ENCODE measurements at places on chromosomes 3 and 15.

GRCh38 chr3:100096866-100097265 lies 17.4 kb downstream of the FILIP1L start:
- no peak for DNase-seq

DNA sequence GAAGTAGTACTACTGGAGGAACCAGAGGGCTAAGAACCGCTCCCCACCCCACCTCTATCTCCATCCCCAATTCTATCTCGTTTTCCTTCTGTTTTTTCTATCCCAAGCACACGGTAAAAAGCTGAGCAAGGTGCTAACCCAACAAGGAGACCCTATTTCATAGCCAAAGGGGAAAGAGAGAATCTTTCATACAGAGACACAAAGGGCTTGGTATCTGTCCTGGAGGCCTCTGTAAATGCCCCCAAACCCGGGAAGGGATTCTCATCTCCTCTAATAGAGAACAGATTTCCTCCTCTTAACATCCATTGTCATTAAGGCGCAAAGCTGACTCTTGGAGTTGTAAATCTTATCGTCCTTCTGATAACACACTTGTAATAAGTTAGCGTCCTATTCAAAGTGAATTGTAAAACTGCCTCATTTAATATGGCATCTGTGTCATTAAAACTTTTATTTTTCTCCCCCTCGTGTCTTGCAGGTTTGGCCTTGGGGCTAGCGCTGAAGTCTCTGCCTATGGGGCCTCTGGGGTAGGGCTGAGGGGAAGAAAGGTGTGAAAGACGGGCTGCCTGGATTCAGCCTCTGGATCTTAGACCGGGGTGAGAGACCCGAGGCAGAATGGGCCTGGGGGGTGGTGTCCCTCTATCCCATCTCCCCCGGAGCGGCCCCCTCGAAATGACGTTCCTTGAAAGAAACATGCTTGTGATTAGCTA lies 12.1 kb downstream of the NR2F2 start:
- DNase-seq: no peak

GRCh38 chr3:186220365-186220764 lies 111.5 kb upstream of the ETV5 start:
- DNase-seq: no peak

DNA sequence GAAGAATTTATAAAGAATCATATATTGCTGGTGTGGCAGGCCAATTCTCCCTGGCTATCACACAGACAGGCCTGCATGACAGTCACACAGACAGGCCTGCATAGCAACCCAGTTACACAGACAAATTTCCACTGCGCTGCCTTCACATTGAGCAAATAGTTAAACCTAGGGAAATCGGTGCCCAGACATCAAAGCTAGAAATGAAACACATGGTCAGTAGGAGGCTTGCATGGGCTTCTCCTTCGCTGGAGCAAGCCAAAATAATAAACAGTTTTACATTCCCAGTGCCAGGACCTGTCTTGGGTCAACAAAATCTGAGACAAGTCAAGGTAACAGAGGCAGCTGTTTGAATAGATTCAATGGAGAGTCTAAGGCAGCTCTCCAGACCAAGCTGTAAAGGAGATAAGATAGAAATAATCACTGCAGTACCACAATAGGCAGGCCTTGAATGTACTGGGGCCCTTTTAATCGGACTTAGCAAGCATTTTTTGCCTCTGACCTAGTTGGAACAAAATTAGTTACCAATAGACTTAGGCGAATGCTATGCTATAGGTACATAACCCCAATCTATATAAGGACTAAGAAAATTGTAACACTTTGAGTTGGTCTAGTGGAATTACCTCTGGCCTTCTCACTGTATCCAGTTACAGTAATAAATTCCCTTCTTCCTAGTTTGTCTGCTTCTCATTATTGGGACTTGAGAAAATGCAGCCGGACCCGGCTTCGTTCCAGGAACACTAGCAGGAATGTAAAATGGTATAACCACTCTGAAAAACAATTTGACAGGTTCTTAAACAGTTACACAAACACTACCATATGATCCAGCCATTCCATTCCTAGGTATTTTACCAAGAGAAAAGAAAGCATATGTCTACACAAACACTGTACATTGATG lies 274.7 kb upstream of the UBE2E2 start:
- no peak for DNase-seq

- no peak for DNase-seq
Observed at GRCh38 chr3:81554388-81554787, 207.1 kb downstream of the GBE1 start.

DNA sequence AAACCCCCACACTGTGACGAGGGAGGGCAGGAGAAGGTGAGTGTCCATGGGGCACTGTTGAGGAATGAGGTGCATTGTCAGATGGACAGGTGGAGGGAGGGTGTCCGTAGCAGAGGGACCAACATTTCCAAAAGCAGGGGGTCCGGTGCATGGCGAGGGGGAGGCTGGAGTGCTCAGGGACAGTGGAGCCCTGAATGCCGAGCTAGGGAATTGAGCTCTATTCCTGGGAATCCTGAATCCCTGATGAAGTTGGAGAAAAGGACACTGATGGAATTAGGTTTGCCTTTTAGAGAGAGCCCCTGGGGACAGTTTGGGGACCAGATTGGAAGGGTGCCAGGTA lies 7.9 kb upstream of the ANPEP start:
- DNase-seq: no peak

DNA sequence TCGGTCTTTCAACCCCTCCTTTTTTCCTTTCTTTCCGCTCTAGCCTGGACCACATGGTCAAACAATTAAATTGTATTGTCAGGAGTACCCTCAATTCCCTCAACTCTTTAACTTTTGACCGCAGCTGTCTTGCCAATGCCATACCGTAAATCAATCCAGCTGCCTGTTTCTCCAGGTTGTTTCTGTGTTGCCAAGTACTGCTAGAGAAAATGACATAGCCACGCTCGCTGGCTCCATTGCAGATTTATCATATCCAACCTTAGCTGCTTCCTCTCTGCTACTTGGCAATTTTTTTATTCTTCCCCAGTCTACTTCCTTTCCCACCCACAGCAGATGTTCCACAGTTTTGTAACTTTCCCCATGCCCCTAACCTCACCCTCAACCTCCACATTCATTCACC lies 60.0 kb downstream of the ZNF385D start:
- DNase-seq: no peak

DNA sequence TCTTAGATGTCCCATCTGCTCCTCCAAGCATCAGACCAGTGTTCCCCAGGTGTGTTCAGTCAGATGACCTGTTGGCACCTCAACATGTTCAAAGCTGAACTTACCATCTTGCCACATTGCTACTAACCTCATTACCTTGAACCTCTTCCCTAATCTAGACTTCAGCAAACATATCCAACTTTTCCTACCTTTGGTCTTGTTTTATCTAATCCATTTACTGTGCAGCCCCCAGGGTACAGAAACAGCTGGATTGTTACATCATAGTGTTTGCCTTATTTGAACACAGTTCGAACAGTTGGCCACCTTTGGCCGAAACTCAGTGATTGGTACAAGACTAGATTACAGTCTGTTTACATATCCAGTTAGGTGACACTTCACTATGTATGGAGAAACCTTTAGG lies 36.1 kb upstream of the MCF2L2 start:
- DNase-seq: no peak

DNA sequence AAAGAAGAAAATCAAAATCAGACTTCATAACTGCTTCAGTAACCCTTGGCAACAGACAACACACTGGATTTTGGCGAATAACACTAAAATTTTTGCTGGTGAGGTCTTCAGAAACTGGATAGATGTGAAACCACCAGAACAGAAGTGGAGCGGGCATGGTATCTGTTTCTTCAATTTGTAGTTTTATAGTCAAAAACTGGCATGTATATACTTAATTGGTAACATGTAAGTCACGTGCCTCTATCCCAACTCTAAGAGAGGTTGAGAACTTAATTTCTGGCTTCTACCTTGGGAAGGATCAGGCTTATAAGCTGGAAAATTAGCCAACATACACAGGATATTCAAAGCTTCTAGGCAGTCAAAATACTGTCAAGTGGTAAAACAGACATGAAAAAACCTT lies 172.6 kb upstream of the CHL1 start:
- DNase-seq: no peak

GRCh38 chr3:48543271-48543866 lies 13.2 kb downstream of the PFKFB4 start:
- no peak for DNase-seq

DNA sequence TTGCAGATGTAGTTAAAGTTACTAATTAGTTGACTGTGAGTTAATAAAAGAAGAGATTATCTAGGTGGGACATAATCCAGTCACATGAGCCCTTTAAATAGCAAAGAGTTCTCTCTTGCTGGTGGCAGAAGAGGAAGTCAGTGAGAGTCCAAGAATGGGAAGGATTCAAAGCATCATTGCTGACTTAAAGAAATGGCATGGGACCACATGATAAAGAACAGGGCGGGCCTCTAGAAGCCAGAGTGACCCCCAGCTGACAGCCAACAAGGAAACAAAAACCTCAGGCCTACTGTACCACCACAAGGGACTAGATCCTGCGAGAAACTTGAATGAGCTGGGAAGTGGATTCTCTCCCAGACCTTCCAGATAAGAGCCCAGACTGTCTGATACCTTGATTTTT lies 447.2 kb upstream of the CCDC54 start:
- DNase-seq: no peak

- no peak for DNase-seq
Observed at GRCh38 chr15:67882487-67883233, 42.8 kb upstream of the RNU6-1 start.

GRCh38 chr3:171684221-171684620 lies 126.1 kb downstream of the PLD1 start:
- no peak for DNase-seq

- no peak for DNase-seq
Observed at GRCh38 chr3:180093535-180093934, 56.8 kb upstream of the PEX5L start.

All from NCI-H1092 (cell line).